Natural killer cell (primary cell): ENCODE measurements at places on chromosomes 11 and 22. TPM values are rescaled to one million over a fixed set of nuclear protein-coding genes. Genes with fewer than 3 reads are reported as not detected.

Gene NELL1
- not detected for total RNA-seq

Gene ANO9
- 15.1 TPM for total RNA-seq

Gene A4GALT
- total RNA-seq: not detected

Gene THOC5
- 42.4 TPM for total RNA-seq

Gene KDELR3
- total RNA-seq: 0.25 TPM

Gene SCT
- total RNA-seq: not detected

Gene GLYATL2
- total RNA-seq: not detected

Gene MS4A15
- total RNA-seq: not detected

Gene SCGB1C1
- total RNA-seq: 0.73 TPM

Gene GRM5
- not detected for total RNA-seq

Gene RAB3IL1
- total RNA-seq: not detected

Gene TMEM191B
- total RNA-seq: 8.5 TPM

Gene TH
- not detected for total RNA-seq

- H3K27ac ChIP-seq: no peak overlapping the region
- H3K36me3 ChIP-seq: no peaks in the 10 kb centered on the region
- no peaks in the 10 kb centered on the region for H3K4me1 ChIP-seq
- no peak overlapping the region for H3K4me3 ChIP-seq
Observed at GRCh38 chr11:24406389-24406788, 90.5 kb upstream of the LUZP2 start.

DNA sequence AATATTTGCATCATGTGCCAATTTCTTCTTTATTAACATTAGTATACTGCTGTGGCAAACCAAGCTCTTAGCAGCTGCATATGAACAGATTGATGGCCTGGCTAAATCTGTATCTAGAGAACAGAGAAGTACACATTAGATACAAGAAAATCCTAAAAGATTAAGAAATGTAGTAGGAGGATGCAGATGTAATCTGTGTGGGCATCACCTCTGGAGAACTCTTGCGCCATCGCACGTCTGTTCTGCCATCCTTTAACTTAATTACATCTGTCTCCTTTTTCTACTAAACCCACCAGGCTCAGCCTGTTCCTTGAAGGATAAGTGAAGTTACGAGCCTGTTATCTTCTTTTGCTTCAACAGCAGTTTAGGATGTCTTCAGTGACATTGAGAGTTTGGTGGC lies 196.4 kb upstream of the PITPNB start:
- H3K4me1 ChIP-seq: no peaks in the 10 kb centered on the region
- no peaks in the 10 kb centered on the region for H3K27me3 ChIP-seq
- no peak for DNase-seq

DNA sequence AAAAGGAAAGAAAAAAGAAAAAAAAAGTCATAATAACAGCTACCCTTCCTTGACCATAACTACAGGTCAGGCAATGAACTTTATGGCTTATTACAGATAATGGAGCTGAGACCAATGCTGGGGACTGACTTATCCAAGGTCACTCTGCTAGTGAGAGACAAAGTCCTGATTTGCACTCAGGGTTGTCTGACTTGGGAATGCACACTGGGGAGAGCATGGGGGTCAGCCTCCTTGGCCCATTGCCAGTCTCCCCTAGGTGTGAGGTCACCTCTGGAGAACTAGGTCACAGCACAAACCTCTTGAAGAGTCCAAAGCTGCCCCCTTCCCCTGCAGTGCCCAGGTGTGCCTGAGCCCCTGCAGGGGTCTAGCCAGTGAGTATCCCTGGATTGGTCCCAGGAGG lies 5.3 kb upstream of the CDC42EP1 start:
- no peak overlapping the region for H3K4me3 ChIP-seq
- H3K4me1 ChIP-seq: no peaks in the 10 kb centered on the region
- no peaks in the 10 kb centered on the region for H3K27me3 ChIP-seq

DNA sequence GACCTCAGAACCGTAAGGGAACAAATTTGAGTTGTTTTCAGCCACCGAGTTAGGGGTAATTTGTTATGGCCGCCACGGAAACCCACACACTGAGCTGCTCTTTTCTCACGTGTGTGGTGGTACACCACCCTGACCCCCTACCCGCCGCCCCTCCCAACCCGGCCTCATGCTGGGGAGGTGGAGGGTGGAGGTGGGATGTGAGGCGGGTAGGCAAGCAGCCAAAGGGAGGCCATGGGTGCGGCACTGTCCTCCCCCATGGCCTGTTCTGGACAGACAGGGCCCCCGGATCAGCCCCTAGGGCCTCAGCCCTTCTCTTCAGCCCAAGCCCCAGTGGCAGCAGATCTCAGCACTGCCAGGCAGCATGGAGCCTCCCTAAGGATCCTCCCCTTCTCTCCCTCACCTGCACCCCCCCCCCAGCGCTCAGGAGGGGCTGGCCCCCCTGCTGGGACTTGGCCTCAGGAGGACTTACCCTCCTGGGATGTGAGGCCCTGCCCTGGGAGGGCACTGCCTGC lies 7.9 kb downstream of the PRR5 start:
- peak overlapping the region; percentile 88 for H3K27ac ChIP-seq
- no peaks in the 10 kb centered on the region for H3K27me3 ChIP-seq
- peak overlapping the region; percentile 29 for H3K4me3 ChIP-seq
- peaks cover 8% of the 10 kb centered on the region for H3K36me3 ChIP-seq
- DNase-seq: peak; percentile 67

DNA sequence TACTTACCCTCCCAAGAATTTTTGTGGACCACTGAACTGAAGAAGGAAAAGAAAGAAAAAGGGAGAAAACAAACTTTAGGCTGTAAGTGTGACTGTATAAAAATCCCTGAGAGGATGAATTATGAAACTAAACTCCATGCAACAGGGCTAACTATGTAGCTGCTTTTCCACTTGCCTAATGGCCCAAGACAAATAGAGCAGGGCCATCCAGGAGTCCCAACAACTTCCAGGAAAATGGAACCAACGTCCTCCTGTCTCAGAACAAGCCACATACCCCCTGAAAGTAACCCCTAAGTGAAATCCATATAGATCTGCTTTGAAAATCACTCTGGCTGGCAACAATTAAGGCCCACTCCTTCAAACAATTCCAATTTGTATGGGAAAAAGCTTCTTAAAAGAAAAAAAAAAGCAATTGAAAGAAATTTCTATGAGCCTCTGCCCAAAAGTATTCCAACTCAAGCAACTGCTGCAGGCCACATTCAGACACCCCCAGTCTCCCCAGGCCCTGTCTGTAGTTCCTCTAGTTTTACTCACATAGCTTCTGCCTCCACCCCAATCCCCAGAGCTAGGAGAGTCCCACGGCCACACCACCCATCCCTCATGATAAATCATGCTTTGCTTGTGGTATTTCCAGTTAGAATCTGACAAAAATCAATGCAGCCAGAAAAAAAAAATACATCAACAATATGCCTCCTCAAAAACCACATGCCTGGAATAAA lies 12.7 kb downstream of the RBFOX2 start:
- no peaks in the 10 kb centered on the region for H3K27me3 ChIP-seq
- DNase-seq: no peak
- no peaks in the 10 kb centered on the region for H3K4me1 ChIP-seq
- no peaks in the 10 kb centered on the region for H3K36me3 ChIP-seq
- no peak overlapping the region for H3K27ac ChIP-seq

DNA sequence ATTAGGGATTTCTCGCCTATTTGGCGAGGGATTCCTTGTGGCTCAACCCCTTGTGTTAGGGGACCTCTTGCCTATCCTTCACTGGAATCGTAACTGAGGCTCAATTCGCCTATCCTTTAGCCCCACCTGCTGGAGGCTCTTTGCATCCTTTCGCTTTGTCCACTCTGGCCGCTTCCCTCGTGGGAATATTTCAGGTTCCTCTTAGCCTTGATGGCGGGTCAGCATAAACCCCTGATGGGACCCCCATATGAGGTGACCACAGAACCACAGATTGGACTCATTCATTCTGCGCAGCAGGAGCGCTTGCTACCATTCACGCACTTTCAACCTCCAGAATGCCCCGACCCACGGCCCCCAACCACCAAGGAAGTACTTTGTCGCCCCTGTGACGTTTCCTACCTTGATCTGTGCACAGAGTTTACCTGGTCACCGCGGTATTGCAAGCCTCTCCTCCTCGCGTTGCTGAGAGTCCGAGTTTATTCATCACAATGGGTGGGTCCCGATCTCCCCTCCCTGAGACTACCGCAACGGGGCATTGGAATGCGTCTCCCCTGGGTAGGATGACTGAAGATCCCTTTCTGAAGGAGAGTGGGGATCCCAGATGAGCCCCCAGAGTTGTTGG lies at the start of gene OR52N2:
TSS of gene OR52N2 (plus strand) at position 425 of the 622 bp plus-strand sequence. CDS start 11,412 bp downstream, outside the sequence.
- H3K4me3 ChIP-seq: peak within 1 kb of the TSS; percentile 48
- H3K27me3 ChIP-seq: peaks cover 6% of the 10 kb centered on the region
- H3K36me3 ChIP-seq: no peaks in the 10 kb centered on the region
- H3K27ac ChIP-seq: no peak within 1 kb of the TSS
- peaks cover 9% of the 10 kb centered on the region for H3K4me1 ChIP-seq

DNA sequence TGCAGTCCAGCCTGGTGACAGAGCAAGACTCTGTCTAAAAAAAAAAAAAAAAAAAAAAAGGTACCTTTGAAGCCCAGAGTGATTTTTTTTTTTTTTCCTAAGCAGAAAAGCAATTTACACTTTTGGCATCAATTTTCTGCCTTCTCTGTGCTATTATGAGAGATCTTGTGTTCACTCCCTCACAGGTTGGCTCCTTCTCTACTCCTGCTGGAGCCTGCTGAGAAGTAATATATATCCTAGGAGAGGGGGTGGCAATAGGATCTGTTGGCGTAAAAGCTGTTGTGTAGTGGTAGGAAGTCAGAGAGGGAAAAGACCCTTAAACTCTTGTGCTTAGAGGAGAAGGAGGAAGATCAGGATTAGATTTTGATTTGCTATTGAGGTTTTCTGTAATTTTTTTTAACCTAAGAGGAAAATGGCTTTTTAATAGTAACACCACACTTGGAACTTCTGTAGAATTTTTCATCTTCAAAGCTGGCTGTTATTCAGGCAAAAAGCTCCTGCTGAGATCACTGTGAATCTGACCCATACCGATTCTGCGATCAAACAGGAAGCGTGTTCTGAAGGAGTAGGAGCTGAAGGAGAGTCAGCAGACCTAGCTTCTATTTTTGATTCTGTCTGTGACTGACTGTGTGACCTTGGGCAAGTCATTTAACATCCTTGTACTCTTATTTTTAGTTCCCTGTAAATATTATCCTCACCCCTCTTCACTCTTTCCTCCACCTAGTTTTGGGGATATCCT lies 77.7 kb downstream of the TRIM44 start:
- H3K27me3 ChIP-seq: no peaks in the 10 kb centered on the region
- peaks cover 13% of the 10 kb centered on the region for H3K36me3 ChIP-seq
- no peak overlapping the region for H3K27ac ChIP-seq
- H3K4me1 ChIP-seq: no peaks in the 10 kb centered on the region

- H3K27ac ChIP-seq: no peak overlapping the region
- H3K4me1 ChIP-seq: no peaks in the 10 kb centered on the region
Observed at GRCh38 chr11:117649296-117650055, 147.5 kb downstream of the DSCAML1 start.

DNA sequence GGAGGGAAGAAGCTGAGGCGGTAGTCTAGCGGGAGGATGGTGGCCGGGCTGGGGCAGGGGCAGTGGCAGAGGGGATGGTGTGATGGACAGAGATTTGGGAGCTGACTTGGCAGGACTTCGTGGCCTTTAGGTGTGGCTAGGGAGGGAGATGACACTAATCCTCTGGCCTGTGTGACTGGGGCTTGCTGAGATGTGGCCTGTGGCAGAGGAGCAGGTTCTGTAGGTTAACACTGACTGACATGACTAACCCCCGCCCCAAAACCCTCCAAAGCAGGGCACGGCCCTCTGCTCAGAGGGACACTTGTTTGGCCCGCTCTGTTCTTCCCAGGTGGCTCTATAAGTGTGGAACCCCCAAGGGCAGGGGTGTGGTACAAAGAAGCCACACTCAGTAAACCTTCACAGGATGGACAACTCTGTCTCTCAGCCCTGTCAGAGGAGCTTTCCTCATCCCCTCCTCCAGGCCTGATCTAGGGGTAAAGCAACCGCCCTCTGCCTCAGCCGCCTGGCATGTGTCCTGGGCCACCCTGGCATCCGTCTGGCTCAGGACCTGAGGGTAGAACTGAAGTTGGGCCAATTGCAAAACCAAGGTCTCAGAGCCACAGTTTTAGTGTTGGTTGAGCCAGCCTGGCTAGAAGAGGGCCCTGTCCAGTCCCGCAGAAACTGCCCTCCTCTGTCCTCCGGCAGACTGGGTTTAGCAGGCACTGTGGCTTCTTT lies 15.6 kb downstream of the TOM1 start:
- H3K4me3 ChIP-seq: no peak overlapping the region
- H3K27ac ChIP-seq: no peak overlapping the region
- peaks cover 13% of the 10 kb centered on the region for H3K36me3 ChIP-seq
- DNase-seq: no peak
- peaks cover 9% of the 10 kb centered on the region for H3K4me1 ChIP-seq
- H3K27me3 ChIP-seq: no peaks in the 10 kb centered on the region

DNA sequence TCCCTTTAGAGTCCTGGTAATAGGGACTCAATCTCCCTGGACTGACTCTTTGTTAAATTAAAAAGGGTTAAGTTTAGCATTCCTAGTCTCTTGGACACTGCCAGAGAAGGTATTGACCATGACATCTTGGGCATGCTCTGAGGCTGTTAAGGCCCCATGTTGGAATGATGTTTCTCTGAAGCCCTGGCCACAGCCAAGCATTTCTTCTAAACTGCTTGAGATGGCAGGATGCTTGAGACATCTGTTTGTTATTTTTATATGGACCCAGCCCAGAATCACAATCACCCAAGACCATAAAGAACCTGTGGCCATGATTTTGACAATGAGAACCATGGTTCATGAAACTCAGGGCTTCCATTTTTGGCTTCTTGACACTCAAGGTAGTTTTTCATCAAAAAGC lies 5.5 kb upstream of the ANKK1 start:
- H3K4me1 ChIP-seq: no peaks in the 10 kb centered on the region
- peaks cover 5% of the 10 kb centered on the region for H3K27me3 ChIP-seq
- no peak overlapping the region for H3K27ac ChIP-seq

GRCh38 chr22:44616882-44617655 lies 84.9 kb upstream of the PRR5 start:
- H3K4me1 ChIP-seq: peaks cover 23% of the 10 kb centered on the region
- H3K4me3 ChIP-seq: no peak overlapping the region
- H3K27me3 ChIP-seq: no peaks in the 10 kb centered on the region
- DNase-seq: no peak
